ENCODE measurements at places on chromosomes 12 and 14.

- no peak for DNase-seq
These were observed 2.7 kb downstream of the GAPDH start for GRCh38 chr12:6536894-6537579.

DNA sequence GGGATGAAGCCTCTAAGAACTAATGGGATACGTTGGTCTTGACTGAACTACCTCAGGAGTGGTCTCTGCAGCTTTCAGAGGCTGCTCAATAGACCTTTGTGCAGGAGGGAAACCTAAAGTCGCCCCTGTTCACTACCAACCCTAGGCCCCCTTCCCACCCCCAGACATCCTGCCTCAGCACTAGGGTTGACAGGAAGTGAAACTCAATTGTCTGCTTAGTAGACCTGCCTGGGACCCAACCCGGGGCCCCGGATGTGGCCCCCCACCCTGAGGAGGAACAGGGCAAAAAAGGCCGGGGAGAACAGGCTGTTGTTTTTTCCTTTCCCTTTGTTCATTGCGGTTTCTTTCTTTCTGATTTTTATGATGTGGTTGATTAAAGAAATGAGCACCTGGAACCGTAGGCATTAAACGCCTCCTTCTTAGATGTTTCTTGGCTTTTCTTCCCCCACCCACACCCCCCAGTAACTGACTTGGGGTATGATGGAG, 1.6 kb upstream of the DGKA start:
- DNase-seq: peak; percentile 99

GRCh38 chr12:21428241-21428640, 9.2 kb upstream of the PYROXD1 start:
- DNase-seq: no peak

GRCh38 chr12:94973221-94973620, 30.3 kb downstream of the NDUFA12 start:
- no peak for DNase-seq

DNA sequence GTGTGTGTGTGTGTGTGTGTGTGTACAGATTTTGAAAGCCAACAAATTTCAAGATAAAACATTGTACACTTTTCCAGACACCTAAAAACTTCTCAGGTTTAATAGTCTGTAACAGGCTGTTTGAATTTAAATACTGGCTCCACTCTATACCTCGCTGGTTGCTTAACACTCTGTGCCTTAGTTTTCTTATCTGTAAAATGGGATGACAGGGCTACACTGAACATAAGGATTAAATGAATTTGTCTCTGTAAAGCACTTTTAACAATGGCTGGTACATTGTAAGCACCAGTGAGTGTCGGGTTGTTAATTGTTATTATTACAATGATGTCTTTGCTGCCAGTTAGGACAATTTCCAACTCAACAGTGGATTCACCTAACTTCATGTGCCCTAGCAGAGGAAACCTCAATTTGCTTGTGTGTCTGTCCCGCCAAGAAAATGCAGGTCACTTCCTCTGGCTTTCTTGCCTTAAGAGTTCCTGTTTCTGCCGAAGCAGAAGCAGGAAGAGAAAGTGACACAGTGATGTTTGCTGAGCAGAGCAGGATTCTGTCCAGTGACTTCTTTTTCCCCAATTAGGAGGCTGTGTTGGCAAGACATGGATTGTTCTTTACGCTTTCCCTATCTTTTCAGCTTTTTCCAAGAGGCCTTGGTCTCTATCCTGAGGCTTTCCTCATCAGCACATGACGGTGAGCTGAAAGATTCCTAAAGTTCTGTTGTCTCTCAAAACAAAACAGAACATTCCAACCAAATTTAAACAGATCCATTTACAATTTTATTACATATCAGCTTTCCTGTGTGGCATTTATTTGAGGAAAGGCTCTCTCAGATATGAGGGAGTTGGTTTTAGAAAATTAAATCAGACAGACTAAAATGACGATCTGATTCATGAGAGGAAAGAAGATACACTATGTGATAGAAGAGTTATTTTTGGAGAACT, 154.1 kb upstream of the ATP2B1 start:
- DNase-seq: peak; percentile 59

DNA sequence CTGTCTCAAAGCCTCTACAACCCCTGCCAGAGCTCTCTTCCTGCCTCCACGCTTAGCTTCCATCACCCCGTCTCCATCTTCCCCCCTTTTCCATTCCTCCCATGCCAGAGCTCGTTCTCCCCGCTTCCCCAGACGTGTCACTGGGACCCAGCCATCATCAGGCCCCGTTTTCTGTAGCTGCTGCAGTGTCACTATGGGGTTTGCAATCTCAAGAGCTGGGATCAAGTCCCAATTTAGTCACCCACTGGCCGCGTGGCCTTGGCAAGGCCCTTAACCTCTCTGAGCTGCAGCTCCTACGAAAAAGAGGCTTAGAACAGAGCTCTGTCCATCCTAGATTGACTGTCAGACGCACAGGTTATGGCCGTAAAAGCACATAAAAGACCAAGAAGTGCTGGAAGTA, 901 bp upstream of the FAIM2 start:
- DNase-seq: no peak

DNA sequence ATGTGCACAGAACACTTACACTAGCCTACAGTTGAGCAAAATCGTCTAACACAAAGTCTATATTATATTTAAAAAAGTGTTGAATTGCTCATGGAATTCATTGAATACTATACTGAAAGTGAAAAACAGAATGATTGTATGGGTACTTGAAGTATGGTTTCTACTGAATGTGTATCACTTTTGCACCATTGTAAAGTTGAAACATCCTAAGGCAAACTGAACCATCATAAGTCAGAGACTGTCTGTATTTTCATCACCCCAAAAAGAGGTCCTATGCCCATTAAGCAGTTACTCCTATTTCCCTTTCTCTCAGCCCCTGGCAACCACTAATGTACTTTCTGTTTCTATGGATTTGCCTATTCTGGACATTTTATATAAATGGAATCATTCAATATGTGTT, 4.4 kb upstream of the AMIGO2 start:
- no peak for DNase-seq

DNA sequence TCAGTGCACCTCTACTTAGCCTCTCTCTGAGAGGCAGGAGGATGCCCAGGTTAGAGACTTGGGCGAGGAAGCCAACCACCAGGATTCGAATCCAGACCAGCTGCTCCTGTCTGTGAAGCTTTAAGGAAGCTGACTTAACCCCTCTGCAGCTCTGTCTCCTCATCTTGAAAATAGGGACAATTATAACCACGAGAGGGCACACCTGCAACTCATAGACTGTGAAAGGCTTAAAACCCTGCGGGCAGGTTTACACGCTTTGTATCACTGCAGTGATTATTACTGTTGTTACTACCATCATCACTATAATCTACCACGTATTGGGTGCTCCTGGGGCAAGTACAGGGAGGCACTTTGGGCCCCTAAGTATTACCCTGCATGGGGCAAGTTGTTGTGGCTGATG, 379.8 kb downstream of the VRK1 start:
- peak; percentile 15 for DNase-seq

- no peak for DNase-seq
These were observed 506.4 kb downstream of the MED13L start for GRCh38 chr12:115771065-115771464.

DNA sequence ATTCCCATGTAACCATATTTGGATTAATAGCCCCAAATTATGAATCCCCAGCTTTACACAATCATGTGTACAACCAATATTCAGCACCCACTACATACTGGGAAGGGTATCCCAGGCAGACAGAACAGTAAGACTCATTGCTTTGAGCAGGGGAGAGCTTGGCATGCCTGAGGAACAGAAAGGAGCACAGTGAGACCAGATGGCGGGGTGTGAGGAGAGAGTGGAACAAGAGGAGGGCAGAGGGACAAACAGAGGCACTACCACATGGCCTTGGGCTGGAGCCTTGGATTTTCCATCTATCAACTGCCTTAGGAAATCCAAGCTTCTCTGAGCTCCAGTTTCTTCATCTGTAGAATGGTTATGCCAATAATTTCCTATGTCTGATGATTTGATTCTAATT, 3.8 kb downstream of the DGKA start:
- no peak for DNase-seq

- no peak for DNase-seq
These were observed 110.6 kb downstream of the ANO6 start for GRCh38 chr12:45326358-45326975.

- no peak for DNase-seq
These were observed 28.0 kb downstream of the VPS37B start for GRCh38 chr12:122867691-122868461.

- DNase-seq: peak; percentile 53
These were observed 90.3 kb downstream of the C12orf75 start for GRCh38 chr12:105420659-105421240.

GRCh38 chr12:117363056-117363662, 1.7 kb upstream of the NOS1 start:
- DNase-seq: no peak

DNA sequence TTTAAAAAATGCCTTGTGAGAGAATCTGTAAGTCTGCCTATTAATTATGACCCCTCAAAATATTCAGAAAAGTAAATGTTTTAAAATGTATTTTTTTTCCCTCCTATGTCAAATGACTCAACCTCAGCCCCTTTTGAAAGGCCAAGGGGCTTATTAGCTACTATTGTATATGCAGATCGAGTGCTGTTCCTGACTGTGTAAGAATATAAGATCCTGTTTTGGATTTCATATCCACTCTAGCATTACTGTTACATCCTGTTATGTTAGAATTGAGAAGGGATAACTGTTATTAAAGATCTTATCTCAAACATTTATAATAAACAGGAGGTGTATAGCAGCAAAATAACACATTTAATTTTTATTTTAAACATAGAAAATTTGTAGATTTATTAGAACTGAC, 46.6 kb upstream of the TPH2 start:
- no peak for DNase-seq

DNA sequence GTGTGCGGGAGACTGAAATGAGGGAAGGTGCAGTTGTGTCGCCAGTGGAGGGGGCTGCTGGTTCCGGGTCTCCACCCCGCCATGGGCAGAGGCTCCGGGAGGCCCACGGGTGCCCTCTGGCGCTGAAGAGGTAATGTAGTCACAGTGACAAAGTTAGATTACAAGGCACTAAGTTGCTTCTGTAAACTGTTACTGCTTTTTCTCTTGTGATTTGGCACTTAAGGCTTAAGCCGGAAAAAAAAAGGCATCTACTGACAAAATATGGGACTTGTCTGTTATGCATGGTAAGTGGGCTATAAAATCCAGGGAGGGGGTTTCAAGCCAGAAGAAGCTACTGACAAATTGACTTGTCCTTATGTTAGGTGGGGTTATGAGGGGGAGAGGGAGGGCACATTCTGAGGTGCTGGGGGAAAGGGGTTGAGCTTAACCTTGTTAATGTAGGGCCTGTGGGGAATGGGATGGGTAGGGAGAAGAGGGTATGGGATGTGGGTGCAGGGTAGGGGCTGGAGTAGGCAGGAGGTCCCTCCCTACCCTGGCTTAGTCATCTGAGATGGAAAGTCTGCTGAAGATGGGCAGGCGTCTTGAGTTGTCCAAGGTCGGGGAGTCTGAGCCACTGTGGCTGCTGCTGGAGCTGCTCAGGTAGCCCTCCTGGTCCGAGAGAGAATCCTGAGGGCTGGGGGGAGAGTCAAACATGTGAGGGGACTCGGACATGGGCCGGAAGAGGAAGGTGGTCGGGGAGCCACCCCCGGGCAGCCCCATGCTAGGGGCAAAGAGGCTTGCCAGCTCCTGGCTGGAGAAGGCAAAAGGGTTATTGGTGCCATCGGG, 3.7 kb downstream of the ZFP36L1 start:
- DNase-seq: peak; percentile 88

DNA sequence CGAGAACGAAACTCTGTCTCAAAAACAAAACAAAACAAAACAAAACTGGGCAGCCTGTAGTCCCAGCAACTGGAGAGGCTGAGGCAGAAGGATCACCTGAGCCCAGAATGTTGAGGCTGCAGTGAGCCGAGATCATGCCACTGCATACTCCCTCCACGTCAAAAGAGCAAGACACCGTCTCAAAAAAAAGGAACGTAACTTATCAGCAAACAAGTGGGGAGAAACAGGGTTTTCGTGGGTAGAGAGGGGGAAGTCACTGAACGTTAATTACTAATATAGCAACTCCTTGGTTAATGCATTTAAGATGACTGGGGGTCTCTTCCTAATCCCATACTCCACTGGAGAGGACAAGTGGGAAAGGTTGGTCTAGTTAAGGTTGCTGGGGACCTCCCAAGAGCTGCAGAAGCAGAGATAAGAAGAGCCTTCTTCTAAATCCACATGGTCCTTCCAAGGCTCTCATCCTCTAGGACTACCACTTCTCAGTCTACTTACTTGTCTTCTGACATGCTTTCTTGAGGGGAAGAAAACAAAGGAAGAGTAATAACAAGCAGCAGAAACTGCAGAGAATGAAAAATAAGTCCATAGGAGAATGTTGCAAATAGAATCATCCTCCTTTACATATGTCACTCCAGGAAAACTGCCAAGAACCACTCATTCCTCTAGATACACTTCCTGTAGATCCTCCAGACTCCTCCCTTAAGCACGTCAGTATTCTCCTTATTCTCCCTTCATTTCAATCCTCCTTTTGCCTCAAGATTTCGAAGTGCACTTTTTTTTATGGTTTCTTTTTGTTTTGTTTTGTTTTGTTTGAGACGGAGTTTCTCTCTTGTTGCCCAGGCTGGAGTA, 5.8 kb downstream of the NUMB start:
- no peak for DNase-seq

GRCh38 chr12:88361493-88361892, 218.8 kb downstream of the KITLG start:
- no peak for DNase-seq

- DNase-seq: peak; percentile 70
These were observed 2.6 kb upstream of the P3H3 start for GRCh38 chr12:6825398-6826124.

- DNase-seq: no peak
These were observed 111.0 kb upstream of the LHX5 start for GRCh38 chr12:113582521-113583218.

- no peak for DNase-seq
These were observed 131.9 kb downstream of the CEP83 start for GRCh38 chr12:94327809-94328208.

DNA sequence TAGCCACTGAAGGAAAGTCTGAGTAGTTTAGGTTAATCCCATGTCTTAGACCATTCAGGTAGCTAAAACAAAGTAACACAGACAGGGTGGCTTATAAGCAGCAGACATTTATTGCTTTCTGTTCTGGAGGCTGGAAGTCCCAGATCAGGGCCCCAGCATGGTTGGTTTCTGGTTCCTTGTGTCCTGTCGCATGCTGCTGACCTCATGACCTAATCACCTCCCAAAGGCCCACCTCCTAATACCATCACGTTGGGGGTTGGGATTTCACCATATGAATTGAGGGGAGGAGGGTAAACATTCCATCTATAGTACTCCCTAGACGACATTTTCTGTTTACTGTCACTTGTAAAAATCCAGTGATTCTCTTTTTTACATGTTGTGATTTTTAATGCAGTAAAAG, 148.6 kb downstream of the FBXL14 start:
- DNase-seq: no peak
